ENCODE measurements at places on chromosomes 6 and 20.

DNA sequence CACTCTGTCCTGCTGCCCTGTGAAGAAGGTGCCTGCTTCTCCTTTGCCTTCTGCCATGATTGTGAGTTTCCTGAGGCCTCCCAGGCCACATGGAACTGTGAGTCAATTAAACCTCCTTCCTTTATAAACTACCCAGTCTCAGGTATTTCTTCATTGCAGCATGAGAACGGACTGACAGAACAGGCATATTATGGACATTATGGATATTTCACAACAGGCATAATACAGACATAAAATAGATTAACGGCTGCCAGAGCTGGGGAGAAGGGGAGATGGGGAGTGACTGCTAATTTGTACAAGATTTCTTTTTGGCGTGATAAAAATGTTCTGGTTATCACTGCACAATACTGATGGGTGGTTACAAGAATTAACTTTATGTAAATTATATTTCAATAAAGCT is 29.4 kb downstream of the TRPC4AP start:
- no peak for DNase-seq

- DNase-seq, result no peak
Measured at GRCh38 chr6:20417819-20418218, 16.1 kb downstream of the E2F3 start.

- DNase-seq, result peak; percentile 13
Measured at GRCh38 chr6:34585512-34586061, 29.5 kb upstream of the SPDEF start.

GRCh38 chr6:47016261-47016660 is 25.9 kb downstream of the ADGRF1 start:
- no peak for DNase-seq

- no peak for DNase-seq
Measured at GRCh38 chr6:12238219-12238618, 51.9 kb upstream of the EDN1 start.

DNA sequence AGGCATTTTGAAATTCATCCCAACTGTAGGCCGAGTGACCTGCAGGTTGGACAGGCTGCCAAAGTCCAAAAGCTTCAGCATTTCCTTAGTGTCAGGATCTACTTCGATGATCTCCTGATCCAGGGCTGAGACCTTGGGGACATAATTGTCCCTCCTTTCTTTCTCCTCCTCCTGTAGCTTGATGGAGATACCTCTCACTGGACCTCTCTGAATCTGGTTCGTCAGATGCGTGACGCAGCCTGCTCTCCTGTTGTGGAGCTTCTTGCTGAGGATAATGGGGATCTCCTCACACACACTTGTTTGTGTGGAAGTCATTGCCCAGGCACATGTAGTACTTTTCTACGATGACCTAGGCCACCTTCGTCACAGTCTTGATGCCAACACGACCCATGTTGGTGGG is 1.5 kb upstream of the MAS1L start:
- no peak for DNase-seq

- no peak for DNase-seq
Measured at GRCh38 chr6:159033160-159034049, 11.4 kb downstream of the TAGAP start.

GRCh38 chr6:14930366-14930989 is 315.4 kb upstream of the JARID2 start:
- no peak for DNase-seq

- no peak for DNase-seq
Measured at GRCh38 chr20:25012616-25013189, 20.2 kb upstream of the APMAP start.

GRCh38 chr20:31815408-31816188 is 3.6 kb upstream of the MYLK2 start:
- DNase-seq, result no peak

DNA sequence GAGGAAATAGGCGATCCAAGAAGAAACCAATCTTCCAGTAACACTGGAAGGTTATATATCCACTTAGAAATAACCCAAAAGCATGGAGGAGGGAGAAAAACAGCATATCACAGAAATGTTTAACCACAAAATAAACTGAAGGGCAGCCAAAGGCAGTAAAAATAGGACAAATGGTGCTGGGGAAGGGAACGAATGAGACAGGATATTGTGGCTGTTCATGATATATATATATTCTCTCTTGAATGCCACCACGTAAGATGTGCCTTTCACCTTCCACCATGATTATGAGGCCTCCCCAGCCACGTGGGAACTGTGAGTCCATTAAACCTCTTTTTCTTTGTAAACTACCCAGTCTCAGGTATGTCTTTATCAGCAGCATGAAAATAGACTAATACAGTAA is 162.4 kb downstream of the TBC1D32 start:
- DNase-seq, result no peak

DNA sequence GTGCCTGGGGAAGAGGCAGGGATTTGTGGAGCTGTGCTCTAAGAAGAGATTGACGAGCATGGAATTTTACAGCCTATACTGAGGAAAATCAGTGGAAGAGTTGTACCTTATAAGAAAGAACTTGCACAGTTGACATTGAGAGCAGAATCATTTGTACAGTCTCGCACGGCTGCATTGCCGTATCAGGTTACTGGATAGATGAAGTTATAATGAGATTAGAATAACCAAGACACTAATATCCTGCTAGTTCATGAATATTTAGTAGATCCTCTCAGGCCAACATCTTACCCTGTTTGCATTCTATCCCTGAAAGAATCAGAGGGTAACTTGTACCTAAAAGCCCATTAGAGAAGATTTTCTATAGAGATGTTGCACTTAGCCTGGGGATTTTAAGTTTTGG is 447.1 kb downstream of the PREX1 start:
- no peak for DNase-seq

DNA sequence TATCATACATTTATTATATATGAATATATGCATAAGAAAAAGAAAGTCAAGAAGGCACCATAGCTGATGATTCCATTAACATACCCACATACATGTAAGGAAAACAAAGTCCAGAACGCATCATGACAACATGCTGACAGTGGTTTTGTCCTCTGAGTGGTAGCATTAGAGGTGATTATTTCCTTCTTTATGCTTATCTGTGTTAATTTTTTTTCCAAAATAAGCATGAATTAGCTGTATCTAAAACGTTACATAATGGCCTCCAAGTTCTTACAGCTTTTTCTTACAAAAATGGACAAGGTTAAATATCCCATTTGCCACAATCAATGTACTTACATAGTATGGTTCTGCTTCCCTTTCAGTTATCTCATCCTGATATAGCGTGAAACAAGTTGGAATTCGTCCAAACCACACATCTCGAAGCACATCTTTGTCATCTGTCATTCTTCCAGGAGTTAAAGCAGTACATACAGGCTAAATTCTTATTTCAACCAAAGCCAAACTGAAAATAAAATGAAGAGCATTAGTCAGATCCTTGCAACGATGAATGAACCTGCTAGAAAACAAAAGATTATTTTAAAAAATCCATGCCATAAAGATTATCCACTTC is 9.7 kb downstream of the ATG5 start:
- DNase-seq, result no peak

GRCh38 chr6:89616531-89616930 is 22.0 kb downstream of the LYRM2 start:
- DNase-seq, result no peak
